ENCODE measurements at places on chromosomes 11 and 22.

DNA sequence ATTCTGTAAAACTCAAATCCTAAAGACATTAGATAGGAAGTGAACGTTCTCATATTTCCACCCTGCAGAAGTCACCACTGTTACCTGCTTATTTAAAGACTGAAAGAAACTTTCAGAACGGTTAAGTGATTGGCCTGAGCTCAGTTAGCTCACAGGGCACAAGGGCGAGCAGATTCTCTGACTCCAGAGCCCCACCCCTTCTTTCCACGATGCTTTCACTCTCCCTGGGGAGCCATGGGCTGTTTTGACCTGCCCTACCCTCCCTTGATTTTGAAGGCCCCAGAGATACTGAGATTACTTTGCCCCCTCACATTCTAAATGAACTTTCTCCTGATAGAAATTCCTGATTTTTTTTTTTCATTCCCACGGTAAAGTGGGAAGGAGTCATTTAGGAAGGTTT, 33.9 kb downstream of the ARHGAP1 start:
- no peaks in the 10 kb centered on the region for H3K27me3 ChIP-seq
- H3K4me1 ChIP-seq: peaks cover 20% of the 10 kb centered on the region
- H3K27ac ChIP-seq: peak overlapping the region; percentile 63
- H3K36me3 ChIP-seq: peaks cover 47% of the 10 kb centered on the region
- H3K4me3 ChIP-seq: no peak overlapping the region

GRCh38 chr22:30291058-30291892, 2.0 kb upstream of the CASTOR1 start:
- H3K4me1 ChIP-seq: peaks cover 36% of the 10 kb centered on the region
- H3K36me3 ChIP-seq: peaks cover 27% of the 10 kb centered on the region
- no peaks in the 10 kb centered on the region for H3K27me3 ChIP-seq

DNA sequence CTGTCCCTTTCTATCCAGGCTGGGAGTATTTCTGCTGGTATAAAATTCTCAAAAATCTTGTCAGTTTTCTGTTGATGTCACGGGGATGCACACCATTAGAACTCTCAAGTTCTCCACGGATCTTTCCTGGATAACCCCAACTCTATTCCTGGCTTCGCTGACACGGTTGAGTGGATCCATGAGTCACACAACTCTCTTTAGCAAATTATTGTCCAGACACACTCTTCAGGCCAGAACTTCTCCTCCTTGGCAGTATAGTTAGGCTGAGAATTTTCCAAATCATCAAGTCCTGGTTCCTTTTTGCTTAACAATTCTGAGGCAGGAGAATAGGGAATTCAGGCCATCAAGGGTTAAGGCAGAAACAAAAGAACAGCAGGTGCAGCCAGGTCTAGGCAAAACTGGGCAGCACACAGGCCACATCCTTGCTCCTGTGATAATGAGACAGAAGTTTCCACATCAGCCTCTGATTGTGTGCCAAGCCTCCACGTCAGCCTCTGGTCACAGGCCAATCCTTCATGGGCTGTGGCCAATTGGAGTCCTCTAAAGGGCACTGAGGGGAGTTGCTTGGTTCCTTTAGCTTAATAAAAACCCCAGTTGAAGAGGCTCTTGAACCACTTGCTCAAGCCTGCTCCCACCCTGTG, 5.7 kb upstream of the ACAT1 start:
- no peak for DNase-seq
- no peak overlapping the region for H3K4me3 ChIP-seq
- no peaks in the 10 kb centered on the region for H3K36me3 ChIP-seq
- H3K27me3 ChIP-seq: no peaks in the 10 kb centered on the region
- H3K4me1 ChIP-seq: peaks cover 5% of the 10 kb centered on the region

- no peak overlapping the region for H3K27ac ChIP-seq
- H3K4me3 ChIP-seq: no peak overlapping the region
- peaks cover 2% of the 10 kb centered on the region for H3K4me1 ChIP-seq
Observed at GRCh38 chr11:63705526-63705925, 24.2 kb downstream of the RTN3 start.

GRCh38 chr22:46739094-46739870, 1.2 kb upstream of the CERK start:
- H3K36me3 ChIP-seq: peaks cover 11% of the 10 kb centered on the region
- DNase-seq: peak; percentile 72
- peaks cover 29% of the 10 kb centered on the region for H3K4me1 ChIP-seq
- no peaks in the 10 kb centered on the region for H3K27me3 ChIP-seq

DNA sequence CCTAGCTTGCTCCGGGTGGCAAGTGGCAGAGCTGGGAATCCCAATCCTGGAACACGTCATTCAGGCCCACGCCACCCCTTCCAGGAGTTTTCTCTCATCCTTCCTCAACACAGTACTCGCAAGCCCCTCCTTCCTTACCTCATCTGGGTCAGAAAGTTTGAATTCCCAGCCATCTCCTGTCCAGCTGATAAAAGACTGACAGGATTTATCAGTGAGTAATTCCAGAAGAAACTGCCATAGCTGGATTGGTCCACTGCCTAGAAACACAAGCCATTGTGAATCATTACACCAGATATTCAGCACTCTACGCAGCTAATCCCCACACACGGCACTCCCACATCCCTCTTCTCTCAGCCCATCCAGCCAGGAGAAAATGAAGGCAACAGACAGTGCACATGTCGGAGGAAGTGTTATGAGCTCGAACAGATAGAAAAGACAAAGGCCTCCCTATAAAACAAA, 124.0 kb downstream of the ETS1 start:
- peak overlapping the region; percentile 73 for H3K27ac ChIP-seq
- peaks cover 74% of the 10 kb centered on the region for H3K4me1 ChIP-seq
- DNase-seq: peak; percentile 2

DNA sequence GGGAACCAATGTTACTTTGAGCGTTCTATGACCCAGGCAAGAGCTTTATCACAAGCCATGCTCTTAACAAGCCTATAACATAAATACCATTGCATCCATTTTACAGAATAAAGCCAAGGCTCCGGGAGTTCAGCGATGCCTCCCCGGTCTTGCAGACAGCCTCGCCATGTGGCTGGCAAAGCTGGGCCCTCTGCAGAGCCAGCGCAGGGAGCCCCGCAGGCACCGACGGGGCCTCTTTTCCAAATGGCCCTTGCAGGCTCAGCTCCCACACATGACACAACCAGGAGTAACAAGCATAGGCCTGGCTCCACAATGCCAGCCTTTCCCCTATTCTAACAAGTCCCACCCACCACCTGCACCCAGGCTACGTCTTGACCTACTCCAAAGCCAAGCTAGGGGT, 72.2 kb upstream of the TSPAN18 start:
- no peak overlapping the region for H3K4me3 ChIP-seq
- no peaks in the 10 kb centered on the region for H3K36me3 ChIP-seq
- H3K4me1 ChIP-seq: peaks cover 12% of the 10 kb centered on the region
- H3K27ac ChIP-seq: no peak overlapping the region

Measured in T-helper 2 cell treated with Interferon-gamma antibody and Interleukin-4, amounts not matched to agents 5 μg/mL and 100 μg/mL, for 36 hours (primary cell).